ENCODE measurements at places on chromosomes 1 and 21.

DNA sequence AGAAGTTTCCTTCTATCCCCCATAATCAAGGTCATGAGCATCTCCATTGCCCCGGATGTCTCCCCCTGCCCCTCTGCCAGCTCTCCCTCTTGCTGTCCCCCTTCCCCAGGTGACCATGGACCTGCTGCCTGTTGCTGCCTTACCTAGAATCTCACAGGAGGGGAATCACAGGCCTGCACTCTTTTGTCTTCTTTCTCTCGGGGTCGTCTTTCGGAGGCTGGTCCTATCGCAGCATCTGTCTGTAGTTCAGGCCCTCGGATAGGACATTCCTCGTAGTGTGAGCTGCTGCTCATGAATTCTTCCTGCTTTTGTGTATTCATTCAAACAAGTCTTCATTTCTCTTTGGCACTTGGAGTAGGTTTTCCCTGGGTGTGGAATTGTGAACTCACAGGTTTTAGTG, 39.9 kb upstream of the ACTRT2 start:
- DNase-seq: no peak

DNA sequence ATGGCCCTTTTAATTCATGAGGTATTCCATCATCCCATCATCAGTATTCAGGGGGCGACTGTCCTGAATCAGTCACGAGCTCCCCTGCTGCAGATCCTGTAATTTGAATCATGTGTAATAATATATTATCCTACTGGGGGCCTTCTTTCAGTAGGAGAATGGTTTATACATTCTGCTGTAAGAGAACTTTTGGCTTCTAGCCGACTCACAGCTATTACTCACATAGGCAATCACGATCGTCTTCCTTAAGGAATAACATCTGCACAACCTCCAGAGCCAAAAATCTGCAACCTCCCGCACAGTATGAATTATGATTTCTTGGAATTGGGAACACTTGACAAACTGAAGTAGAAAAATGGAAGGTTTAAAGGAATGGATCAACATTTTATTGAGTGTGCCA, 343.0 kb downstream of the USP25 start:
- DNase-seq: no peak

DNA sequence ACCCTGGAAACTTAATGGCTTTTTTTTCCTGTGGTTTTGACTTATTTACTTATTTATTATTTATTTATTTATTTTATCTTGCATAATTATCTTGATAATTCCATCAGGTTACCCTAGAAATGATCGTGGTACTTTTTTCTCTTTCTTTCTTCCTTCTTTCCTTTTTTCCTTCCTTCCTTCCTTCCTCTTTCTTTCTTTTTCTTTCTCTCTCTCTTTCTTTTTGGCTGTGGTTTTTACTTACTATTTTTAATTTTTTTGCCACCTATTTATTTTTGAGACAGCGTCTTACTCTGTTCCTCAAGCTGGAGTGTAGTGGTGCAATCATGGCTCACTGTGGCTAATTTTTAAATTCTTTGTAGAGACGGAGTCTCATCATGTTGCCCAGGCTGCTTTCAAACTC, 6.2 kb upstream of the KLF18 start:
- no peak for DNase-seq

- DNase-seq: no peak
Observed at GRCh38 chr1:33768821-33769220, 95.1 kb upstream of the HMGB4 start.

GRCh38 chr1:115426956-115427355, 88.9 kb upstream of the NGF start:
- DNase-seq: no peak

DNA sequence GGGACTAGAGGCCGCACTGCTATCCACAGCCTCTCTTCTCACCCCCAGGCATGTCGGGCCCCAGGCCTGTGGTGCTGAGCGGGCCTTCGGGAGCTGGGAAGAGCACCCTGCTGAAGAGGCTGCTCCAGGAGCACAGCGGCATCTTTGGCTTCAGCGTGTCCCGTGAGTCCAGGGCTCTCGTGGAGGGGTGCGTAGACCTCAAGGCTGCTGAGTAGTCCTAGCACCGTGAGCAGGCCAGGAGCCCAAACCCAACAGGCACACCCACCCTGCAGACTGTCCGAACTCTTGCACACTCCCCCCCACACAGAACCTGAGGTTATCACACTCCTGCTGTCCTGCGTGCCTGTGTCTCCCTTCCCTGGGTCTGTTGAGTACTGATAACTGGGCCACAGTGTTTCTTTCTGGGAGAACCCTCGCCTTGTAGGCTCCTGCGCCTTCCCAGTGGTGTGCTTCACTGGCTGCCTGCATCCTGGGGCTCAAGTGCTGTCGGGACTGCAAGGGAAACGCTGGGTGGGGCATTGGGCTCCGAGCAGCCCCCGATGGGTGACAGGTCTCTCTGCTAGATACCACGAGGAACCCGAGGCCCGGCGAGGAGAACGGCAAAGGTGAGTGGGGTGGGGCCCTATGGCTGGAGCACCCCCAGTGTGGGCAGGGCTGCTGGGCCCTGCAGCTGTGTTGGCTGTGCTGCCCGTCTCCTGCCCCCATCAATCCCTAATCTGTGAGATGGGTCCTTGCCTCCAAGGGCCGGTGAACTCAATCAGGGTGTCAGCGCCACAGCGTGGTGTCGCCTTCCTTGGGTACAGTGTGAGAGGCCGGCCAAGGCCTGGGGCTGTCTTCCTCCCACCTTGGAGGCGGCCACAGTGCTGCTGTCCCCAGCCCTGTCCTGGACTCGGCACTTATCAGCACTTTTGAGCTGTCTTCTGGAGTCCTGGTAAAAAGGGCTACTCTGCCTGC, 4.0 kb upstream of the GJC2 start:
- DNase-seq: no peak

- no peak for DNase-seq
Observed at GRCh38 chr1:39940253-39940652, 14.7 kb upstream of the MFSD2A start.

GRCh38 chr21:43006874-43007208, 32.5 kb downstream of the PKNOX1 start:
- no peak for DNase-seq

- no peak for DNase-seq
Observed at GRCh38 chr1:246836209-246836966, 95.4 kb downstream of the AHCTF1 start.

GRCh38 chr1:42586016-42586415, 72.2 kb upstream of the PPIH start:
- no peak for DNase-seq

DNA sequence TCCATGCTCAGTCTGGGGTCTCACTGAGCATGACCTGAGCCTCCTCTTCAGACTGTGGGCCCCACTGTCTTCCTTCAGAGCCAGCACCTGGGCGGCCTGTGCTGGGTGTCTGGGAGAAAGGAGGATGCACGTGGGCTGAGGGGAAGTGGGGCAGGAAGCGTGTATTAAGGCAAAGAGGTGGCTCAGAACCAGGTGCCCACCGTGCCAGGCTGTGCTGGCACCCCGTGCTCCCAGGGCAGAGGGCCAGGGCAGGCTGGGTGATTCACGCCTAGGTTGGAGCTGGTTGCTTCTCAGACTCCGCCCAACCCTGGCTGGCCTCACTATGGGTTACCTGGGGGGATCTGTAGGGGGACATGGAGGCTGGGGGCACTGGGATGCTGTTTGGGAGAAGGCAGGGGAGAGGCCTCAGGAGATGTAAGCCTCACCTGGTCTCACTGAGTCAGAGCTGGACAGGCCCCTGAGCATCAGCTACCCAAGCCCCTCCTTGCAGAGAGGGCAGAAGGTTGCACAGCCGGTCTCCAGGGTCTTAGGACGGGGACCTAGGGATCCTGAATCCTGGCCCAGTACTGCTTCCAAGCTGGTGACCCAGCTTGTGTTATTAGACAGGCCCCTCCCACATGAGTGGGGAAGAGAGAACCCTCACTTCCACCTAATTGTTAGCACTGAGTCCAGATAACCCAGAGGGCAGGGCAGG, 18.6 kb upstream of the PADI1 start:
- no peak for DNase-seq

- DNase-seq: no peak
Observed at GRCh38 chr1:36692465-36693160, 209.9 kb upstream of the CSF3R start.

DNA sequence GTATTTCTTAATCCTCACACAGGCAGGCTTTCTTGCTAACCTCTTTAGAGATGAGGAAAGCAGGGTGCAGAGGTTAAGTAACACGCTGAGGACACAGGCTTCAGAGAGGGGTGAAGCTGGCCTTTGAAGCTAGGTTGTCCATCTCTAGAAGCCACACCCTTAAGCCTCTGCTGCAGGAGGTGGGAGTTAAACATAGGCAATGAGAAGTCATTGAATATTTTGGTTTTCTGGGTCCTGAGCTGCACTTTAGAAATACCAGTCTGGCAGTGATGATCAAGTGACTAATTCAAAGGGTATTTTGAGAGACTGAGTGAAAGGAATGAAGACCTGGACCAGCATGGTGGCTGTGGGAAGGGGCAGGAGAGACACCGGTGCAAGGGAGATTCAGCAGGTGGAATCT, 9.9 kb downstream of the KCNJ15 start:
- DNase-seq: no peak

GRCh38 chr1:200042552-200043335, 15.2 kb downstream of the NR5A2 start:
- no peak for DNase-seq

GRCh38 chr21:39141502-39141901, 41.7 kb downstream of the PSMG1 start:
- DNase-seq: no peak

DNA sequence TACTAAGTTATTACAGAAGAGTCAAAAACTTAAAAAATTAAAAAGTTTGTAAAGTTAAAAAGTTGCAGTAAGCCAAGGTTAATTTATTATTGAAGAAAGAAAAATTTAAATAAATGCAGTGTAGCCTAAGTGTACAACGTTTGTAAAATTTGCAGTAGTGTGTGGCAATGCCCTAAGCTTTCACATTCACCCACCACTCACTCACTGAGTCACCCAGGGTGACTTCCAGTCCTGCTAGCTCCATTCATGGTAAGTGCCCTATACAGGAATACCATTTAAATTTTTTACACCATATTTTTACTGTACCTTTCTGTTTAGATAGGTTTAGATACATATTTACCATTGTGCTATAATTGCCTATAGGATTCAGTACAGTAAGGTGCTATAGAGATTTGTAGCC, 88.6 kb downstream of the CTH start:
- DNase-seq: no peak

DNA sequence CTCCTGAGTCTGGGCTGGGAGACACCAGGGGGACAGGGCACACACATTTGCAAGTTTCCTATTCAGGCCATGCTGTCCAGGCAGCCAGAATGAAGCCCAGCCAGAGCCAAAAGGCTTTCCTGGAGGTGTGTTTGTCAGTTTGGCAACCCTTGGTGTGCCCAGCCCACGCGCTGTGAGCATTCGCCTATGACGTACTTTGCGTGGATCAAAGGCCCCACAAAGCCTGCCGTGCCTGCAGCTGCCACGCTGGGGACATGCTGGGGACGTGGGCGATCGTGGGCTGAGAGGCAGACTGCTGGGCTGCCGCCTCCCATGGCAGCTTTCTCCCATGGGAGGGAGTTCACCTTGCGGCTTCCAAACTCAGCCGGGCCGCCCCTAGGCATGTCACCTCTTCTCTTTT, 57.5 kb downstream of the CD247 start:
- DNase-seq: peak; percentile 43

DNA sequence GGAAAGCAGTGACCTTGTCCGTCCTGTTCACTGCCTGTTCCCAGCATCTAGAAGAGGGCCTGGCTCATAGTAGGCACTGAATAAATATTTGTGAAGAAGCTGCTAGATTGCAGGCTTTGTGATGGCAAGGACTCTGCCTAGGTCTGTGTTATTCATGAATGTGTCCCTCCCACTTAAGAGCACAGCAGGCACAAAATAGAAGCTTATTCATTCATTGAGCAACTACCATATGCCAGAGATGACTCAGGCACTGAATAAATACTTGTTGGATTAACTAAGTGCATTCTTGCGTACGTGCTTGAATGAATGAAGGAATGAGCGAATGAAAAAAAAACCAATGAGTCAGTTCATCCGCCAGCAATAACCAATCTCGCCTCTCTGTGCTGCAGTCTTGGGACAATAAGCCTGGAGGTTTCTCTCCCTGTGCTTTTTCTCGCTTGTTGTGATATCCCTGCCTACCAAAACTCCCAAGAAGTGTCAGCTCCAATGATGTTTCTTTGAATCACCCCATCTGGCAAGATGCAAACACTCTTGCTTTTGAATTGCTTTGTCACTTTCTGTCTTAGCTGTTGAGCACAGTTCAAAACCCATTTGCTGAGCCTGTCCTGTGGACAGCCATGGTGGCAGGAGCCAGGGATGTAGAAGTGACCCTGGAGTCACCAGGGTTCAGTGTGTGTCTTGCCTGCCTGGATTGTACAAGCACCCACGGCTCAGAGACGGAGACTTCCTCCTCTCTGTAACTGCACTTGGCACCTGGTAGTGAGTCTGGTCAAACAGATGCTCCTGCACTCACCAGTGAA, 143.9 kb downstream of the KAZN start:
- no peak for DNase-seq

DNA sequence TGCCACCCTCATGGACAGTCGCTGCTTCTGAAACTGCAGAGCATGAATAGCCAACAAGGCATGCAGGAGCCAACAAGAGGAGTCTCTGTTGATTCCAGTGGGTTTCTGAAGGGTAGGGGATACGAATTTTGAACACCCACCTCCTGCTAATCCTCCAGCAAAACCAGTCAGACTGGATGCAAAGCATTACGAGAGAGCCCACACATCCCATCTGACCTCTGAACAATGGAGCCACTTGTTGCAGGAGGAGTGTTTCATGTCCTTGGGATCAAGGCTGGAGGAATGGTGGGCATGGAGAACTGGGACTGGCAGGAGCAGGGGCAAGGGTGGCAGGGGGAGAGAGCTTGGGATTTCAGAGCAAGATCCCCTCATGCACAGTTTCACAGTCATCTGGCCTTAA, 1.6 kb downstream of the VTCN1 start:
- DNase-seq: no peak

- DNase-seq: no peak
Observed at GRCh38 chr1:230292689-230293389, 133.3 kb downstream of the PGBD5 start.

GRCh38 chr1:10768552-10768951, 27.9 kb downstream of the CASZ1 start:
- no peak for DNase-seq

- DNase-seq: no peak
Observed at GRCh38 chr1:245512181-245512888, 357.6 kb downstream of the KIF26B start.
